Activated naive CD8-positive, alpha-beta T cell treated with anti-CD3 and anti-CD28 coated beads, Interleukin-2, amount 50 U/mL, for 16 hours (primary cell): ENCODE measurements at places on chromosomes 5 and 9.

GRCh38 chr5:61919920-61920319, 386.1 kb upstream of the KIF2A start:
- DNase-seq = no peak

DNA sequence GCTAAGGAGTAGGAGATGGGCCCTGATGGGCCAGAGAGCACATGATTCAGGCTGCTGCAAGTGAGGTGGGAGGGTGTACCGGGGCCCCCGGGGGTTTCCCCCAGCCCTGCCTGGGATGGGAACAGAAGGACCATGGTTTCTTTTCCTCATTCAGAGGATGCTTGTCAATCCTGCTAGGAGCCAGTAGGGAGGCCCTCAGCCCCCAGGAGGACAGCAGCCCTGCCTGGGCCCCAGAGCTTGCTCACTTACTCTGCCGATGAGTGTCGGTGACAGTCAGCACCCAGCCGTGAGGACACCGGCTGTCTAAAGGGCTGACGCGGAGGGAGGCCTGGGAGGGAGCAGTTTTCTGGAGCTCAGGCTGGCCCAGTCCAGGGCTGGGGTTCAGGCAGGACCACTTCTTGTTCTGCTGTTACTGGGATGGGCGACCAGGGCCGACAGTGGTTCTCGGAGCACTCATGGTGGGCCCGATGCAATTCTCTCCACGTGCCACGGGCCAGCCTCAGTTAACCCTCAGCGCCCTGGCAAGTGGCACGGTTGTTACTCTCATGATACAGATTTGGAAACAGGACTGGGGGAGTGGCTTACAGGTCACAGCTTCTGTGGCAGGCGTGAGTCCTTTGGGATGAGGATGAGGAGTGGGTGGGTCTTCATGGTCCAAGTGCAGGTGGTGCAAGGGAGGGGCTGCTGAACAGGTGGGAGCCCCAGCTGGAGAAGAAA, 1.8 kb downstream of the ARRDC1 start:
- no peak for DNase-seq

DNA sequence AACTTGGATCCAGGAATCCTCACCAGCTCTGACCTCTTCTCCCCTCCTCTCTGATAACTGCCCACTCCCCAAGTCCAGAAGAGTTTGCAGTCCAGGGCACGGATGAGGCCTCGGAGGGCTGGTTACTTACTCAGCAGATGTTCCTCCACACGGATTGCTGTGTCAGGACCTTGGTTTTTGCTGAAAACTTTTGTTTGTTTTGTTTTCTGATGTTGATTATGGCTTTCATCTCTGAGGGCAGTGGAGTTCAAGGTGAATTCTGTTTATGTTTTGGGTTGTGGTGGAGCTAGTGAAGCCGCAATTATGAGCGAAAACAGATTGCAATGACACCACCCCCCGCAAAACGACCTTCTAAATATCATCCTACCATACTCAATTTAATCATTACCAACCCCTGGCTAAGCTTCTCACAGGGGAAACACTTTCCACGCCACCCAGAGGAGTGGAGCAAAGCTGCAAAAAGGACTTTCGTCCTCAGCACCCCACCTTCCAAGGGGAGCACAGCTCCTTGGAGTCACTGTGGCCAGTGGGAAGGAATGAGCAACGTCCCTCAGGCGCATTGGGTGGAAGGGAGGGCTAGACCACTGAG, 92.7 kb upstream of the SAP30L start:
- no peak for DNase-seq

GRCh38 chr5:94551858-94552257, 66.5 kb downstream of the KIAA0825 start:
- DNase-seq = no peak
